ENCODE measurements at places on chromosomes 4 and X. TPM values are rescaled to one million over a fixed set of nuclear protein-coding genes. Genes with fewer than 3 reads are reported as not detected.
A peak's percentile ranks its signal among the peaks of the same experiment; 100 is the strongest.

DNA sequence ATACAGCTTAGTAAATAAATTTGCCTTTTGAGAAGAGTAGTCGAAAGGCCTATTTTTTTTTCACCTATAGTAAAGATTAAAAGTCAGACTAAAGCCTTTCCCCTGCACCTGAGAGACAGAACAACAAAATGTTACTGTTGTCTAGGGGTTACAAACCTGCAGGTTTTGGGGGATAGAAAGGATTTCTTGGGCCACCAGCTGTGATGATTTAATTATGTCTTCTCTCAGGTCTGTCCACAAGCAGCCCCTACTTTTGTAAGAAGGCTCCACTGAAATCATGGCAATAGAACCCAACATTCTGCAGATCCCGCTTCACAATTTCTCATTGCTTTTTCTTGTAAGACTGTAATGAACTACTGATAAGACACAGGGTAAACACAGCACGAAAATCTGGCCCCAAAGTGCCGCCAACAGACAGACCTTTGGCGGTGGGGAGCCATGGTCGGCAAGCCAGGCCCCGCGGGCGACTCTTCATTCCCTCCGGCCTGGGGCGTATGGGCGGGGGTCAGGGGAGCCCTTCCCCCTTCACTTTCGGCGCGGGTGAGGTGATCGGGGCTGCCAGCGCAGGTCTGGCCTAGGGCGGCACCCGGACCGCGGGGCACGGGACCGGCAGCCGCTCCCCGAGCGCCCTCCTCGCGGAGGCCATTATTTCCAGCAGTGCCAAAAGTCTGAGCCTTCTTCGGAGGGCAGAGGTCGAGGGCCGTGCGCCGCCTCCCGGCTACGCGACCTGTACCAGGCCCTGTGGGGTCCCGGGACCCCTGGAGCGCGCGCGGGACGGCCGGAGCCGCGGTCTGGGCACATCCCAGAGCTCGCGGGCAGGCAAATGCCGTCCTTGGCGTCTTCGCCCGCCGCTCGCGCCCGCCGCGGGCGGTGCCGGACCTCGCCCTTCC is 812 bp upstream of the KDM6A start:
- no peak for DNase-seq

DNA sequence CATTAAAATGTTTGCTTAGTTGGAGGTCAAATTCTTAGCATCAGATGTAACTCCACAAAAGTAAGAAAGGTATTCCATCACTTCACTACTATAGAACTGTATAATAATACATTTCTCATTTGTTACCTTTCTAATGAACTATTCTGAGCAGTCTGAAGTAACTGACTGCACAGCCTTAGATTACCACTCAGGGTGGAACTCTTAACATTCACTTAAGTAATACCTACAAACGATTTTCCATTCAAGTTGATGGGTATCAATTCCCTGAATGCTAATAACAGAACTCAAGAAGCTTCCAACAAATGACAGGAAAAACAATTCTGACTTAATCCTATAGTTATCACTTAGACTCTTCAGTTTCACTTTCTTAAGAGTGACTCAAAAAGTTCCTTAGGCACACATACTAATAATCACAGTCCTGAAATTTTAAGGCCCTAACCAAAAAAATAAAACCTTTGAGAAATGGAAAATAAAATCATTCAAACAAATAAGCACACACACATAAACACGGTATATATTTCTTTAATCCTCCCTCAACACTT is 20.9 kb downstream of the HNRNPD start:
- no peak for DNase-seq

DNA sequence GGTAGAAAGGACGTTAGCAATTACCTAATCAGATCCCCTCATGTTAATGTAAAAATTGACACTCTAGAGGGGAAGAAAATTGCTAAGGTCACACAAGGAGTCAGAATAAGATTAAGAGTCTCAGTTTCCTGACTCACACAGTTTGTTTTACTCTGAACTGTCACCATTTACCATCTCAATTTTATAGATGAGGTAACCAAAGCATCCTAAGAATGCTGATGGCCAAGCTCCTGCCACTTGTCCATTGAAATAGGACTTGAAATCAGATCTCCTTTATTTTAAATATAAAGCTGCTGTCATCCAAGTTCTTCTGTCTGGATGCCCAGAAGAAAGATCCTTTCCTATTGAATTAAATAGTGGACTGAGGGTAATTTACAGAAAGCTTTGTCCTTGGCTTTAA is 114.8 kb upstream of the VAMP7 start:
- DNase-seq: no peak

GRCh38 chr4:52959541-52959940 is 97.4 kb downstream of the RASL11B start:
- no peak for DNase-seq

- DNase-seq: no peak
Measured at GRCh38 chr4:10063544-10064300, 42.4 kb upstream of the SLC2A9 start.

GPR82 gene
- total RNA-seq: not detected

CLNK gene
- total RNA-seq: 0.07 TPM

CRMP1 gene
- not detected for total RNA-seq

DNA sequence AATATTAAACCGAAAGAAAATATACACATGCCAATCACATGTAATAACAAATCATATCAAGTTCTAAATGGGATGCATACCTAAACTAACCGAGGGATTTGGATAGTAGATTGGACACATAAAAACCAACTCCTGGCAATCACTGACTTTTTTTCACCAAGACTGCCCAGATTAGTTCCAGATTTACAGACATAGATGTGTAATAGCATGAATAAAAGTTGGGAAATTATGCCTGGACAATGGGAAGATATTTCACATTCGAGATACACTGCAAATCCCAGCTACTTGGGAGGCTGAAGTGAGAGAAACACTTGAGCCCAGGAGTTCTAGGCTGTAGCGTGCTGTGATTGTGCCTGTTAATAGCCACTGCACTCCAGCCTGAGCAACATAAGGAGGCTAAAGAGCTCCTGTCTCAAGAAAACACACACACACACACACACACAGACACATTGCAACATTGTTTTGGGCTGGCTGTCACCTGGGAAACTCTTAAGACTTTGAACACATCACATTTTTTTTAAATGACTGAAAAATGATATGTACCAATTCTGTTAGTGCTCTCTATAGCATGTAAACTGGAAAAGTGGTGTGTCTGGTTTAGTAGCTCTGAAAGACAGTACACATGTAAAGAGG is 5.7 kb downstream of the RAB40A start:
- DNase-seq: no peak

- DNase-seq: no peak
Measured at GRCh38 chr4:168167714-168168284, 75.5 kb downstream of the ANXA10 start.

- DNase-seq: no peak
Measured at GRCh38 chr4:116878280-116878679, 207.1 kb downstream of the TRAM1L1 start.

DNA sequence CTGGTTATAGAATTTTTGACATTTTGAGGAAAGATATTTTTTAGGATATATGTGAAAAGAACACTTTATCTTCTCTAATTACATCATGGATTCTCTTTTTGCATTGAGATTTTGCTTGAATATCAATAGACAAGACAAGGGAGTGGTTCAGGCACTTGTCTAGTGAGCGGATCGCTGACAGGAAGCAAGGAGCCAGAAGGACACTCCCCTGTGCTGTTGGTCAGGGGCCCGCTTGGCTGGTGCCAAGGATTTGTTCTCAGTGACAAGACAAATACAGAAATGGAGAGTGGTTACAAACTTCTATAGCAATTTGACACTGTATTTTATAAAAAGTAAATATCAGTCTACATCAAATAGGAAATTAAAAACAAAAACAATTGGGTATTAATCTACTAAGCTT is 60.0 kb downstream of the SLC9B1 start:
- DNase-seq: no peak

GRCh38 chr4:153955327-153955726 is 166.4 kb upstream of the SFRP2 start:
- DNase-seq: no peak

CPLX1 gene
- total RNA-seq: 0.93 TPM

DNA sequence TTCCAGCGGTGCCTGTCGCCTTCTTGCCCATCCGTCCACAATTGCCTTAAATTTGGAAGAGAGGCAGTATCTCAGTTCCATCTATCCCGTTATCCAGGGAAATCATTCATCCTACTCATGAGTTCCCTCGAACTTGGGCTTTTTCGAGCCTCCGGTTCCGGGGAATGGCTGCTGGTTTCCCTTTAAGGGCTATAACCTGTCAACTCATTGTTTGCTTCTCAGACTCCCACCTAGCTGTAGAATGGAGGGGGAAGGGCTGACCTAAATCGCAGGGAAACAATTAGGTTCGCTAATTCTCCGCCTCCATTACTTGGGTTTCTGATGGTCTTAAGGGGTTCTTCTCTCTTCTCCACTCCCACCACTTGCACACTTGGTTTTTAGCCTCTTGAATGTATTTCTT is 1.2 kb downstream of the UCHL1 start:
- DNase-seq: no peak

GRCh38 chr4:38177035-38177546 is 216.9 kb downstream of the PTTG2 start:
- peak; percentile 33 for DNase-seq

All from T-cell (primary cell).